ENCODE measurements at places on chromosomes 6 and 20.

DNA sequence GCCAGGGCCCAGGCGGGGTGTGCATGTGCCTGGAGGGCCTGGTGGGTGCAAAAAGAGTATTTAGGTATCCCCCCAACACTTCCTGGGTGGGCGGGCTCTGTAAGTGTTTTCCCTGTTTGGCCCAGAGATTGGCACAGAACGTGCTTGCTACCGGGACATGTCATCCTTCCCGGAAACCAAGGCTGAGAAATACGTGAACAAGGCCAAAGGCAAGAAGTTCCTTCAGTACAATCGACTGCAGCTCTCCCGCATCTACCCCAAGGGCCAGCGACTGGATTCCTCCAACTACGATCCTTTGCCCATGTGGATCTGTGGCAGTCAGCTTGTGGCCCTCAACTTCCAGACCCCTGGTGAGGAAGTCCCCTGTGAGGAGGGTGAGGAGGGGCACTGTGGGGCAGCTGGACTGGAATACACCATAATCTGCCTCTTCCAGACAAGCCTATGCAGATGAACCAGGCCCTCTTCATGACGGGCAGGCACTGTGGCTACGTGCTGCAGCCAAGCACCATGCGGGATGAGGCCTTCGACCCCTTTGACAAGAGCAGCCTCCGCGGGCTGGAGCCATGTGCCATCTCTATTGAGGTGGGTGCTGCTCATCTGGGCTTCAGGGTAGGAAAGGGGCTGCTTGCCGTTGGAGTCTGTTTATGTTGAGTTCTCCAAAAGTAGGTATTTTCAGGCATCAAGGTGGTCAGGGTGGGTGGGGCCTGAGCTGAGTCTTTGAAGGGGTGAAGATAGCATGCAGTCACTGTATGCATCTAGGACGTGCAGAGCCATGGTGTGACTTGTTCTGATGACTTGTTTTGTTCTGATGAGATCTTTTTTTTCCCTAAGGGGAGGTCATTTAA, 35.2 kb downstream of the PLCG1 start:
- no peak for DNase-seq

DNA sequence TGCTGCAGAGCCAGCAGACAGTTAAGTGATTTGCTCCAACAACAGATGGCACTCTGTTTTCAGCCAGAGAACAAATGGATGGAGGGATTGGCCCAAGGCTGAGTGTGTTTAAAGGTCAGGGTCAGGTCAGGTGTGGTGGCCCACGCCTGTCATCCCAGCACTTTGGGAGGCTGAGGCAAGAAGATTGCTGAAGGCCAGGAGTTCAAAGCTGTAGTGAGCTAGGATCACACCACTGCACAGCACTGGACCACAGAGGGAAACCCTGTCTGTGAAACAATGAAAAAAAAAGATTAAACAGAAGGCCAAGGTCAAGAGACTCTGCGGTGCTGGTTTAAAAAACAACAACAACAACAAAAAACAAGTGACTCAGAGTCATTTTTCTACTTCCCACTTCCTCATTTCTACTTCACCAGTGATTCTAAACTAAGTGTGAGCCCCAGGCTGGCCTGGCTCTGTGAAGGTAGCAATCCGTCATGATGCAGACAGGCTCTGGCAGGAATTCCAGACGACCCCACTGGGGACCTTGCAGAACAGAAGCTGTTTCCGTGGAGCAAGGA, 42.5 kb upstream of the ARMC2 start:
- no peak for DNase-seq

DNA sequence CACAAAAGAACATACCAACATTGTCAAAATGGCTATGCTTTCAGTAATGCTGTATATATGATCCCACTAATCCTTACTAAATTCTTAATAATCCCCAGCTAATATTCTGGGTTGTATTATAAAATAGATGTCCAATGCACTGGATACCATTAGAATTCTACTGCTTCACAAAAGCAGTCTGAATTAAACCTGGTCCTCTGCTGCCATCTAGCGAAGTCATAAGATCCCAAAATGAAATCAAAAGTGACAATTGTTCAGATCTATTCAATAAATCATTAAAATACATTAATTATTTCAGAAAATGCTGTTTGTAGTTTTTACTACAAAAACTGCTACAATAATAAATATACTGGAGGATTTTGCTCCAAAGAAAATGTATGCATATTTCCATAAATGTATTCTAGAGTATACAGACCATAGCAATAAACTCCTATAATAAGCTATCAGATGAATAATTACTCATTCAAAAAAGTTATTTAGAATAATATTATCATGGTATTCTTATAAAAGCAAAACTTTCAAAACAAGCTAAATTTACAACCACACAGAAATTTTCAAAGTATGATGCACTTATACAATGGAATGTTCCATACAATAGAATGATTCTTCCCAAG, 92.6 kb downstream of the RNGTT start:
- no peak for DNase-seq

DNA sequence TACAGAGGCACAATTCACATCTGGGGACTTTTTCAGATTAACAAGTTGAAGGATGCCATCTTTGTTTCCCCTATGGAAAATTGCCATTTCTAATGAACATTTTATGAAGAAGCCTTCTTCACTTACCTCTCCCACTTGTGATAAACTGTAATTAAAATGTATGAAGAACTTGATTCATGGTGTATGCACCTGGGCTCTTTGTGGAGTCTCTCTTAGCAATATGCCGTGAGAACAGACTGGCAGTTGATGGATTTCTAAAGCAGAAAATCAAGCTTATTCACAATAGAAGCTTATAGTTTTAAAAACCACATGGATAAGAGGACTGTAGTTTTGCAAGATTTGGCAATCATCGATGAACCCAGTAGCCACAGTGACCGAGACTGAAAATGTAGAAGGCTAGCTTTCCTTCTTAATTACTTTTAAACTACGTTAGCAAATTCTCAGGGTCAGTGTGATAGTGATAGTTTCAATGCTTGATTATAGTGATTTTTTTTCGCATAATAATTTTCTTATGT, 270.6 kb downstream of the PRL start:
- DNase-seq, result no peak

- no peak for DNase-seq
These were observed 2.2 kb upstream of the RWDD1 start for GRCh38 chr6:116568821-116569755.

GRCh38 chr6:47064274-47064673, 22.1 kb upstream of the ADGRF1 start:
- DNase-seq, result no peak

DNA sequence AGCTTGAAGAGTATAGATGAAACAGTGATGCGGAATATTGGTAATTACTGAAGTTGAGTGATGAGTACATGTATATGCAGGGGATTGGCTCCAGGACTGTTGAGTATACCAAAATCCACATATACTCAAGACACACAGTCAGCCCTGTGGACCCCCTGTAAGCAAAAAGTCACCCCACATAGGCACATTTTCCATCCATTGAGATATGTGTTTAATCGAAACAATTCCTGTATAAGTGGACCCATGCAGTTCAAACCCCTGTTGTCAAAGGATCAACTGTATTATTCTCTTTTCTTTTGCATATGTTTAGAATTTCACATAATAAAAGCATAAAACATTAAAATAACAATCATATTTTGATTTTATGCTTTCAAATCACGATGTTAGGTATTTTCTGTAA, 32.1 kb upstream of the FILIP1 start:
- DNase-seq, result no peak

GRCh38 chr6:105259913-105260889, 80.4 kb upstream of the POPDC3 start:
- no peak for DNase-seq

- DNase-seq, result no peak
These were observed 8.4 kb downstream of the ADRM1 start for GRCh38 chr20:62311150-62311549.

GRCh38 chr20:59782986-59783640, 150.3 kb downstream of the SYCP2 start:
- DNase-seq, result no peak

DNA sequence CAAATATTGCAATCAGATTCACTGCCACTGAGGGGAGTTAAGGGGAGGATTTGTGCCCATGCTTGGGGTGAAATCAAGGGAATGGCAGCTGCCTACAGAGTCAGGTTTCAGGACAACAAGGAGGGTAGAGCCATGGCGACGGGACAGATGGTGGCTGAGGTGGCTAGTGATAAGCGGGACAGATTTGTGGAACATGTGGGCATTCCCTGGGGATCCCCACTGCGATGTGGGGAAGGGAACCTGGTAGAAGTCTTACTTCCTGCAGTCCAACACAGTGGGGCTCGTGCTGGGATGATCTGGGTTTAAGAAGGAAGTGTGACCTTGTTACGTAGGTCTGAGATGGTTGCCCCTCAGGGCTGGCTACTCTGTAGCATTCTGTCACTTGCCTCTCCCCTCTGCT, 292.0 kb upstream of the JARID2 start:
- no peak for DNase-seq

- no peak for DNase-seq
These were observed 111.9 kb downstream of the HIVEP2 start for GRCh38 chr6:142833054-142833453.

GRCh38 chr20:23304616-23305015, 46.0 kb upstream of the NXT1 start:
- no peak for DNase-seq

GRCh38 chr20:4062721-4063606, 47.6 kb upstream of the RNF24 start:
- DNase-seq, result no peak
